Activated T-cell treated with anti-CD3 and anti-CD28 coated beads for 24 hours (primary cell): ENCODE measurements at places on chromosomes 7 and 10.

- DNase-seq = no peak
Measured at GRCh38 chr10:5760515-5760914, 52.7 kb downstream of the GDI2 start.

- DNase-seq = no peak
Measured at GRCh38 chr7:117269417-117269816, 53.4 kb downstream of the WNT2 start.

DNA sequence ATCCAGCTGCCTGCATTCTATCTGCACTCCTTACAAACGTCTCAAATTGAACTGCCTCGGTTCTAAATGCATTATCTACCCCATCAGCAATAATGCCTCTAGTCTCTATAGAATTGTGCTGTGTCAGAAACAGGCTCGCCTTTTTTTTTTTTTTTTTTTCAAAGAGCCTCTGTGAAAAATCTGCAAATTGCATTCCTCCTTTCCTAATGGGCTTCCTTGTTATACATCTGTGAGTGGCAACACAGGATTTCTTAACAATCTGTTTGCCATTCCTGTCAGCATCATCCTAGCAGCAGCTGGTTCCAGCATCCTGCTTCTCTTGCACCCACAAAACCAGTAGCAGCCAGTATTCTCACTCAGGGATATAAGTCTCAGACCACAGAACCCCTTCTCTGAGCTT is 413.5 kb upstream of the SEMA3D start:
- no peak for DNase-seq

- DNase-seq = no peak
Measured at GRCh38 chr7:128189231-128189930, 51.7 kb upstream of the LEP start.

DNA sequence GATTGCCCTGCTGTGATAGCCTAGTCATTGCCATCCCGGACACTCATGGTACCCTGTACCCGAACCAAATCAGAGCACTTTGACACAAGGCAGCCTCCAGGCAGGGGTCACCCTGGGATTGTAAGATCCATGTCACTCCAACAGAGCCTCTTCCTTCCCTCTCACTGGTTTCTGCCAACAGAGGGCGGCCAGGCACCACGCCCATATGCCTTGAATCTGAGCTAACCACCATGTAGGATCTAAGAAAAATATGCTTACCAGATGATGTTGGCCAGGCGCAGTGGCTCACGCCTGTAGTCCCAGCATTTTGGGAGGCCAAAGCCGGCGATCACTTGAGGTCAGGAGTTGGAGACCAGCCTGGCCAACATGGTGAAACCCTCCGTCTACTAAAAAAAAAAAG is 389.2 kb upstream of the KLF6 start:
- no peak for DNase-seq

DNA sequence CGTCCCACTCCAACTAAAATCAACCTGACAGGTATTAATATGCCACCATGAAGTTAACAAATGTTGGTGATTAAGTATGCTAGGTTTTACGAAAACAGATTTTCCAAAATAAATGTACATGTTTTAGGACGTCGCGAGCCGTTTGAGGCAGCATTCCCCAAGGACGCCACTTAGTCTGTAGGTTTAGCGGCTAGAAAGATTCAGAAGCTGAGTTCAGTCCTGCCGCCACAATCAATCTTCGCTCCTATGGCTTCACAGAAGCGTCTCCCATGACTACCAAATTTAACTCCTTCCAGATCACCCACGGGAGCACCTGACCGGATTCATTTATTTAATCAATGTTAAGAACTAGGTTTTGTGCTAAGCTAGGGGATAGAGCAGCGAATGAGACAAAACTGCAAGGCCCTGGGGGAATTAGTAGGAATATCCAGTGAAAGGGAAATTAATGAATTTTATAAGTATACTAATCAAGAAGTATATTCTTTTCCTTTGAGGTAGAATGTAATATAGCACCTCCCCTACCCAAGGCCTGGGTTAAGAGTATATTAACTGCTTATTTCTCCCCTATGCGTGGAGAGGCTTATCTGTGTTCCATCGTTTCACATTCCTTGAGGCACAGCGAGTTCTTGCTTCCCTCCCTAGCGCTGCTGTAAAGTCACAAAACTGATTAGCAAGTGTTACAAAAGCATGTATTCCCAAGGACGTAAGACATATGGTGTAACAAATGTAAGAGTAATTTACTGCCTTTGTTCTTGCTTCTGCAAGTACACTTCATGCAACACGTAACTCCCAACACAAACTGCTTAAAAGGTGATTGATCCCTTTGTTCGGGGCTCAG is 994 bp upstream of the CYP51A1 start:
- no peak for DNase-seq

DNA sequence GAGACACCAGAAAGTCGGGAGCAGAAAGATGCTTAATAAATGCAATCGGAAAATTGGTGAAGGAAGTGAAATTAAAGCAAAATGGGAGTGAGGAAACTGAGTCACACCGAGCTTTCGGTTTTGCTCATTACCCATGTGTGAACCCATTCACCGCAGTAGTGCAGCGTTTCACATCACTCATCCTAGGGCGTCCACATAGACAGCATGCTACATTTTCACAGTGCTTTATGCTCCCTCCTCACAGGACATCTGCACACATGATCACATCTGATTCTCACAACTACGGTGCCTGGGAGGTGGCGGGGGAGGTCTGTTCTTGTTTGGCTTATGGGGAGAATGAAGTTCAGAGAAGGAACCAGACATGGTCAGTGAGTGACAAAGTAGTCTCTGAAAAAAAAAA is 36.6 kb upstream of the ATP6V0A4 start:
- DNase-seq = no peak

DNA sequence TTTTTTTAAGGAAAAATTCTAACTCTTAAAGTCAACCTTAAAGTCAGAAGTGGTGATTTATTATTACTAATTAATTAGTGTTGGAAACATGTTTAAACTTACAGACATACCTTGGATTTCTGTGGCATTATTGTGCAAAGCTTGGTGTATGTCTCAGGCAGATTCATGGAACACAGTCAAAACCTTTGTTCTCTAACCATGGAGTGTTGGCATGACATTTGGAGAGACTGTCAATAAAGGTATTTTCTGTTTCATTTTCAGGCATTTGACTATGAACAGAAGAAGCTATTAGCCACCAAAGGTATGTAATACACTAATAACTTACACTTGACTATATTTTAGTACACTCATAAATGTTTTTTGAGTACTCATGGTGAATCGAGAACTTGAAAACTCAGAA is 293.7 kb downstream of the BICC1 start:
- DNase-seq = no peak

GRCh38 chr7:37320140-37320847 is 128.4 kb downstream of the ELMO1 start:
- no peak for DNase-seq

DNA sequence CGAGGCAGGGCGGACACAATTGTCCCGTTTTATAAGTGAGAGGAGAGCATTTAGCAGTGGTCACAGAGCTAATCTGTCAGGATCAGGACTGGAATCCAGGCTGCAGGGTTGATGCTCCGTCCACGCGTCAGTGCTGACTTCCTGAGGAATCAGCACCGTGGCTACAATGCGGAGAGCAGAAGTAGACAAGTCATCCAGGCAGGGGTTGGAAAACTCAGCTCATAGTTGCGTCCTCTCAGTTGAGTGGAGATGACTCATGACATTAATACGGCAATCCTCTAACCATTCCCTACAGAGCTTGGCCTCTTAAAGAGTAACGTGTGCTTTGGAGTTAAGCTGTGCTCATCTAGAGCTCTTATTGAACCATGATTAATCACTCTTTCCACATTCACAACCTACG is 17.1 kb upstream of the HTR5A start:
- DNase-seq = no peak

- DNase-seq = no peak
Measured at GRCh38 chr10:14254368-14254767, 76.4 kb downstream of the FRMD4A start.

- DNase-seq = no peak
Measured at GRCh38 chr10:33749790-33750189, 415.3 kb upstream of the NRP1 start.

DNA sequence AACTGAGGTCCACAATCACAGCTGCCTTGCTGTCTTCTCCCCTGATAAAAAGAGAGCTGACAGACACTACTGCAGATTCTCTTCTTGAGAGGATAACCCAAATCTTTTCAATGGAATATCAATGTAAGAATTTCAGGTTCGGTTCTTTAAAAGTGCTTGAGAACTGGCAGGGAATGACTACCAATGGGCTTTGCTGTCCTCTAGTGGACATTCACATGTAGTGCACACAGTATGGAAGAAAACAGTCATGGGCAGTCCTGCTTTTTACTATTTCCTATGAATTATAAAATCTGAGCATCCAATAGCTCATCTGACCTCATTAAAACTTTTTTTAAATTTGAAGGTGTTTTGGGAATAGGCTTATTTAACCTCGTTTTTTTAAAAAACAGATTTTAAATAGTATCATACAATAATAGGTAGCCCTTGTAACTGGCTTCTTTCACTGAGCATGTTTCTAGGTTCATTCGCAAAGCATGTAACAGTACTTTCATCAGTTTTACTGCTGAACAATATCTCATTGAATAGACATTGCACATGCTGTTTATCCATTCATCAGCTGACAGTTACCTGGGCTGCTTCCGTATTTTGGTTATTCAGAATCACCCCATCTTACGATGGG is 18.3 kb downstream of the FZD9 start:
- DNase-seq = no peak

GRCh38 chr7:97450516-97450915 is 281.4 kb upstream of the TAC1 start:
- DNase-seq = no peak

DNA sequence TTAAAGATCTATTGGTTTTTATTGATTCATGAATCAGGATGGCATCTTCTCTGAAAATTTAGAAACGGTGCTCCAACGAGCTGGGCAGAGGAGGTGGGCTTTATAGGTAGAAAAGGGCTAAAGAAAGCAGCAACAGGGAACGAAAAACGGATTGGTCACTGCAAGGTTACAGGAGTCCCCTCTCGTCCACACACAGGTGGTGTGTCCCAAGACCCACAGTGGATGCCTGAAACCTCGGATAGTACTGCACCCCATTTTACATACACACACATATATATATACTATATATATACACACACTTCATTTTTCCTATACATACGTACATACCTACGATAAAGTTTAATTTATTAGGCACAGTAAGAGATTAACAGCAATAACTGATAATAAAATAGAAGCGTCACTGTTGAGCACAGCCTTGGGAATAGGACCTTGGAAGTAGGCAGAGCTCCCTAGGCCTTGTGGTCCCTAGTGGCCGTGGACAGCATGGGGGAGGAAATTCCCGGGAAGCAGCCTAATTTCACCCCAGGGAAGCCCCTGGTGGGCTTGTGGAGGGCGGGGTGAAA is 737 bp upstream of the NUB1 start:
- DNase-seq = no peak

GRCh38 chr10:51000976-51001375 is 73.3 kb upstream of the PRKG1 start:
- no peak for DNase-seq

GRCh38 chr10:88702848-88703597 is 3.0 kb upstream of the LIPK start:
- no peak for DNase-seq

- no peak for DNase-seq
Measured at GRCh38 chr10:55979203-55979602, 381.9 kb downstream of the ZWINT start.

DNA sequence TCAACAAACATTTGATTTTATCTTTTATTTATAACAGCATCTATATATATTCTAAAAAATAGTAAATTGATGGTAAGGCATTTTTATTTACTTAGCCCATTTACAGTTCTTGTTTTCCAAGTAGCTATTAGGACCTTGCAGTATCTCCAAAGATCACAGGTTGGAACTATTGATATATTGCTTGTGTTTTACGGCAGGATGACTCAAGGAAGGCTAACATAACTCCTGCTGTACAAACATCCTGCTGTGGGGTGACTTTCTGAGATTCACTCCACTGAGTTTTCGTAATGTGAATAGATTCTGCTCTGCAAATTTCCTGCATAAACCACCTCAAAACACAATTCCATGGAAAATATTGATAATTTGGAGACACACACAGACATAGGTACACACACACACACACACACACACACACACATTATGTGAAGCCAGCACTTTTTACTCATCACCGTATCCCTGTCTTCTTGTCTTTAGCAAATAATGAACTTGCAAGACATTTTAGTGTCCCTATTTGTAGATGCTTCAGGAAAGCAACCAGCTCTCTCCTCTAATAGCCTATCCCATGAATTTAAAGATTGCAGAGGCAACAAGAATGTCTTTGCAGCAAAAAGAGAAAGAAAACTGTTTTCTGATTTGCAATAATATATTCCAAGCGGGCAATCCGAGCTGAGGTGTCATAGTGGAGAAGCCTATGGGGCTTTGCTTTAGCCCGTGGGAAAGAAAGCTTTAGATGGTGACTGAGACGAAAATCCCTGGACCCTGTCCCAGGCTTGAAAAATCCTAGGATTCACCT is 722 bp downstream of the AGR2 start:
- DNase-seq = no peak

DNA sequence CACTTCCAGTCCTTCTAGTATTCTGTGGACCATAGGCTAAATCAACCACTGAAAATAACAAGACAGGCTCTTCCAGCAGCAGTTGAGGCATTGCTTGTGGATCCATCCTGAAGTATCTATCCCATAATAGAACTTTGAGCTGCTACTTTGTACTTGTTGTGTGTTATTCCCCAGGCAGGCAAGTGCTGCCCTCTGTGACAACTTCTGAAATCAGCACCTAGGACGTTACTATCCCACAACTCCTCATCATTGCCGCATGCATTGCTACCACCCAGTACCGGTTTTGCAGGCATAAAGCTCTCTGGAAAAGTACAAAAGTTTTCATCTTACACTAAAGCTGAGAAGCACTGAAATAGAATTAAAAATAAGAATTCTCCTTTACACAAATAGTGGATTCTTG is 145.3 kb downstream of the HTR7 start:
- DNase-seq = no peak

- DNase-seq = no peak
Measured at GRCh38 chr10:29749150-29749549, 114.4 kb upstream of the SVIL start.

GRCh38 chr10:5588603-5589002 is 63.8 kb downstream of the CALML3 start:
- DNase-seq = no peak

DNA sequence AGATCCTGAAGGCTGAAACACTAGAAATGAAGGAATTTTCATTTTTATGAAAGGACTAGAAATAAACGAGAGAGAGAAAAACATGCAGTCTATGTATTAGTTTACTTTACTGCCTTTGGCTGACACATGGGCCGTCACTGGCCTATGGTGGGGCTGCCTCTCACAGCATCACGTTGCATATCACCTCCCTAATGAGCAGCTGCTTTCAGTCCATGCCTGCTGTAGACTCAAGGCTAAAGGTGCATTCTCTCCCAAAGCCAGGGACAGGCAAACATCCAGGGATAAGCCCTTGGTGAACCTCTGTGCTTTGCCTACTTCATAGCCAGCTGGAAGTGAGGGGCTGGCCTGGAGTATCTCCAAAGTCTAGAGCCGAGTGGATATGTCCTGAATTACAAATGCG is 359.4 kb downstream of the GPAM start:
- DNase-seq = no peak

- no peak for DNase-seq
Measured at GRCh38 chr7:157744786-157745601, 408.2 kb downstream of the DNAJB6 start.
